Stomach (tissue), 19 donors: ENCODE measurements at places on chromosomes 16 and 17. TPM values are rescaled to one million over a fixed set of nuclear protein-coding genes. Genes with fewer than 3 reads are reported as not detected.
A peak's percentile ranks its signal among the peaks of the same experiment; 100 is the strongest.

DNA sequence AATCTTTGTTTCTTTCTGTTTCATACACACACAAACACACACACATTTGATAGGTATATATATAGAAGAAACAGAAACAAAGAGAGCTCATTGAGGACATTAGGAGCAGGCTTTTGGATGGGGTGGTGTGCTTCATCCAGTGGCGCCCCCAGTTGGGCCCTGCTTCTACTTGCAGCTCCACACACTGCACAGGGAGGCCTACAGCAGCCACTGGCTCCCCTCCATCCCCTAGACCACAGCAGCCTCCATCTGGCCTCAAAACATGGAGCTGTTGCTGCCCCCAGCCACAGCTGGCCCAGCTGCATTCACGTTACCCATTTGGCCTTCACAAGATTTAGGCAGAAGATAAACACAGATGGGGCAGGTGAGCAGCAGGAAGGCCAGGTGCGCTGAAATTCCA, 33.1 kb upstream of the NF1 start:
- no peaks in the 10 kb centered on the region for H3K36me3 ChIP-seq
- no peak overlapping the region for H3K4me3 ChIP-seq

DNA sequence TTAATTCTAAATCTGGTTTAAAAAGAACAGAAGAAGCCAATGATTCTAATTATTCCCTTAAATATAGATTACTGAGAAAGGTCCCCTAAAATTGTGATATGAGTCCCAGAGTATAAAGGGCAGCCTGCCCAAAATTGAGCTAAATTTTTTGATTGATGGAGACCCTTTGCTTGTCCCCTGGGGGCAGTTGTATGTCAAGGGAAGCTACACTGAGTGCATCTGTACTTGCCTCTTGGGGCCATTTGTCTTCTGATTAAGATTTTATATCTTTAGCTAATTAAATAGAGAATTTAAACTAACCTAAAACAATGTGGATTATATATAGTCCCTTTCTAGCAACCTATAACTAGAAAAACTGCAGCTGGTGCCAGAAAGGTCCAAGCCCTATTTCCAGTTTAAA, 12.6 kb downstream of the BLMH start:
- H3K36me3 ChIP-seq = peaks cover 70% of the 10 kb centered on the region
- no peaks in the 10 kb centered on the region for H3K27me3 ChIP-seq
- H3K4me1 ChIP-seq = no peaks in the 10 kb centered on the region
- DNase-seq = no peak
- H3K27ac ChIP-seq = no peak overlapping the region

- no peaks in the 10 kb centered on the region for H3K4me1 ChIP-seq
- no peaks in the 10 kb centered on the region for H3K36me3 ChIP-seq
- H3K4me3 ChIP-seq = no peak overlapping the region
- no peaks in the 10 kb centered on the region for H3K27me3 ChIP-seq
Measured at GRCh38 chr16:4966736-4967453, 8.8 kb downstream of the SEC14L5 start.

DNA sequence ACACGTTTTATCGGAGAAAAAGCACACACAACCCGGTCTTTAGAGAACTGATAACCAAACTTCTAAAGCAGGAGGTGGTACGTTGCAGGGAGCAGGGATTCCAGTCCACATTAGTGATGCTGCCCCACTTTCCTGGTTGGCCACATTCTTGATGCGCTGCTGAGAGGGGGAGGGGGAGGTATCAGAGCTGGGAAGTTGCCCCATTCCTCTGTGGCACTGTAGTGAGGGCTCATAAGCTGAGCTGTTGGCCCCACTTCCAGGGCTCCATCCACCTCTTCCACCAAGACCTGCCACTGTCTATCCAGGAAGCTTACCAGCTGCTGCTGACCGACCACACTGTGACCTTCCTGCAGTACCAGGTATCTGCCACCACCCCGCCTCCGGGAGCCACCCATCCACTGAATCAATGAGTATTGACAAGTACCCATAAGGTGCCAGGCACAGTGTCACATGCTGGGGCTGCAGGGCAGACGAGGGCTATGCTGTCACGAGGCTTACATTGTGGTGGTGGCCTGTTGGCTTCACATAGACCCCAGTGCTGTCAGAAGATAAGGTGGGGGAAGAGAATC, 1.1 kb downstream of the TSEN54 start:
- H3K27ac ChIP-seq = peak overlapping the region; percentile 94
- peak overlapping the region; percentile 89 for H3K4me3 ChIP-seq
- H3K36me3 ChIP-seq = peaks cover 36% of the 10 kb centered on the region

The EFCAB13 gene
- total RNA-seq = 4.1 TPM
